ENCODE measurements at places on chromosomes 7 and 10. TPM values are rescaled to one million over a fixed set of nuclear protein-coding genes. Genes with fewer than 3 reads are reported as not detected.
A peak's percentile ranks its signal among the peaks of the same experiment; 100 is the strongest.

FAM107B gene
- total RNA-seq, result 69.7 TPM

- H3K27ac ChIP-seq, result peak overlapping the region; percentile 35
- no peaks in the 10 kb centered on the region for H3K27me3 ChIP-seq
- no peak for DNase-seq
Measured at GRCh38 chr10:118106426-118106825, 59.7 kb upstream of the RAB11FIP2 start.

DNA sequence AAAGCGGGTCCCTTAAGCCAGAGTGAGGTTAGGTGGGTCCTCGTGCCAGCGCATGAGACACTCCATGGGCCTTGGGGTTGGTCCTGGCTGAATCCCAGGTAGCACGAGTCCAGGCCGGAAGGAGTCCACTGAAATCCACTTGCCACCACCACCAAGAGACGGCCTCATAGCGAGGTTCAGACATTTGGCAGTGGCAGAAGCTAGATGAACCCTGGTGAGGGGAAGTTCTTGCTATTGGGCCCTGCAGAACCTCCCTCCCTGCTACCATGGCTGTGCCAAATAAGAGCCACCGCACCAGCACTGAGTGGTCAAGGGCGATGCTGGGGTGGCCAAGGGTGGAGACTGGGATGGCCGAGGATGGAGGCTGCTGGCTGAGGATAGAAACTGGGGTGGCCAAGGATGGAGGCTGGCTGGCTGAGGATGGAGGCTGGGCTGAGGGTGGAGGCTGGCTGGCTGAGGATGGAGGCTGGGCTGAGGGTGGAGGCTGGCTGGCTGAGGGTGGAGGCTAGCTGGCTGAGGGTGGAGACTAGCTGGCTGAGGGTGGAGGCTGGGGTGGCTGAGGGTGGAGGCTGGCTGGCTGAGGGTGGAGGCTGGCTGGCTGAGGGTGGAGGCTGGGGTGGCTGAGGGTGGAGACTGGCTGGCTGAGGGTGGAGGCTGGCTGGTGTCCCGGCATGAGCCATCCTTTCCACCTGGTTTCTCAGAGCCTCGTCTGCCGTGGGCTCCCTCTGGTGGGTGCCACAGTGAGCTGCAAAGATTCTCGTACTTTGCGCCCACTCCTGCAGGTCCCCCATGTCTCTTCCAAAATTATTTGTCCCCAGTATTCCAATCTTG is 88.2 kb downstream of the ELFN1 start:
- H3K36me3 ChIP-seq, result no peaks in the 10 kb centered on the region
- H3K27me3 ChIP-seq, result no peaks in the 10 kb centered on the region
- no peak overlapping the region for H3K4me3 ChIP-seq
- DNase-seq, result no peak

STEAP1B gene
- total RNA-seq, result 3.5 TPM

DNA sequence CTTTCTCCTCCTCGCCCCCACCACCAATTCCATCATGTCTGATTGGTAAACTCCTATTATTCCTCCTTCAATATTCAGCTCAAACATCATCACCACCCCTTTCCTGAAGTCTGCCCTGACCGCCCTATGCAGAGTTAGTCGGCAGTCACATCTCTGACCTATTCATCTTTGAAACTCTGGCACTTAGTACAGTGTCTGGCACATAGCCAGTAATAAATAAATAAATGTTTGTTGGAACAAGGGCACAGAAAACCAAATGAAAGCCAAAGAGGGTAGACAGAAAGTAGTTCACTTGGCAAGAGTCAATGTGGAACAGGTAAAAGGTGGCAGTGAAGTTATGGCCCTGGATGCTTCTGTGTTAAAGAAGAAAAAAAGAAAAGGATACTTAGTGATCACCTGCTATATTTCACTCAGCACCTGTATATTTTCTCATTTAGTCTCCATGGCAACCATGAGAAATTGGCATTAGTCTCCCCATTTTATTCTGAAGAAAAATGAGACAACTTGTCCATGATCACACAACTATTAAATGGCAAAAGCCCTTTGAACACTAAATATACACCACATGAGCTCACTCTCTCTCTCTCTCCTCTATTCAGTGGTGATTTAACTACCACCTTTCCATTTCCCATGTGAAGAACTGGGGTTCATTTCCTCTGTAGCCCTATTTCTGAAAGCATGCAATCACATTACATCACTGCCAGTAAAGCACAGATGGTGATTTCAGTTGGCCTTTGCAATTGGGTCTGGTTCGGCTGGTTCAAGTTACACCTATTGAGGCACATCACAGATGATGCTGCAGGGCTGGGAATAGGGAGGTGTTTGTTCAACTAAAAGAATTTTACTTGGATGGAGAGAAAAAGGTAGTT is 25.3 kb downstream of the CHCHD3 start:
- DNase-seq, result no peak
- H3K27me3 ChIP-seq, result no peaks in the 10 kb centered on the region
- H3K4me1 ChIP-seq, result peaks cover 11% of the 10 kb centered on the region
- no peak overlapping the region for H3K27ac ChIP-seq

NRP1 gene
- 69.4 TPM for total RNA-seq

Data from uterus (tissue), 4 donors.